ENCODE measurements at places on chromosomes 13 and 19.

DNA sequence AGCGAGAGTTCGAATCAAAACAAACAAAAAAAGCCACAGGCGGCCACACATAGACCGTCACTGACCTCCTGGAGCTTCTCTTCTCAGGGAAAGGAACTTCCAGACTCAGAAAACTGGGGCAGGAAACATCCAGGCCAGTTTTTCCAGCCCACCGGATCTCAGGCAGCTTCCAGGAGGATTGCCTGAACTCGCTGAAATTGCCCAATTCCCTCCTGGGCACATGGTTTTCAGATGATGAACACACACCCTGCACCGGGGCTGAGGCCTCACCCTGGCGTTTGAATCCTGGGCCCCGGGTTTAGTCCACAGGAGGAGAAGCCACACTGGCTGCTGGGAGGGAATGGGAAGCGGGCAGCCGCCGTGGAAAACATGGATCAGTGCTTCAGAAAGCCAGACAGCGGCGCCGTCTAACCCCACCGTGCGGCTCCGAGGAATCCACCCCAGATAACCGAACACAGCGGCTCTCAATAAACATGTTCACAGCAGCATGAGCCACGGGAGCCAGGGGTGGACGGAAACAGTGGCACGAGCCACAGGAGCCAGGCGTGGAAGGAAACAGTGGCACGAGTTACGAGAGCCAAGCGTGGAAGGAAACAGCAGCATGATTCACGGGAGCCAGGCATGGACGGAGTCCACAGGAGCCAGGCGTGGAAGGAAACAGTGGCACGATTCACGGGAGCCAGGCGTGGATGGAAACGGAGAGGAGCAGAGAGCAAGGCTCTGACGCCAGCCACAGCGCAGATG is 18.2 kb upstream of the PTBP1 start:
- H3K27me3 ChIP-seq = no peaks in the 10 kb centered on the region
- peak overlapping the region; percentile 27 for H3K27ac ChIP-seq
- peak overlapping the region; percentile 20 for H3K4me3 ChIP-seq
- H3K36me3 ChIP-seq = no peaks in the 10 kb centered on the region
- peak; percentile 81 for DNase-seq

DNA sequence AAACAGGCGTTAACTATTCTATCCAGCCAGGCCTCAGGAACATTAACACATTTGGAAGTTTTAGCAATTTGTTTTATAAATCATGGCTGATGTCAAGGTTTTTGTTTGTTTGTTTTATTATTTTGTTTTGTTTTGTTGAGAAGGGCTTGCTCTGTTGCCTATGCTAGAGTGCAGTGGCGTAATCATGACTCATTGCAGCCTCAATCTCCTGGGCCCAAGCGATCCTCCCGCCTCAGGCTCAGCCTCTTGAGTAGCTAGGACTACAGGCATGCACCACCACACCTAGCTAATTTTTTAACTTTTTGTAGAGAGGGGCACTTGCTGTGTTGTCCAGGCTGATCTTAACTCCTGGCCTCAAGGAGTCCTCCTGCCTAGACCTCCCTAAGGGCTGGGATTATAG is 28.3 kb downstream of the NUP58 start:
- H3K27me3 ChIP-seq = no peaks in the 10 kb centered on the region
- H3K27ac ChIP-seq = no peak overlapping the region
- no peaks in the 10 kb centered on the region for H3K4me1 ChIP-seq
- H3K36me3 ChIP-seq = peaks cover 11% of the 10 kb centered on the region
- no peak overlapping the region for H3K4me3 ChIP-seq
- no peak for DNase-seq

GRCh38 chr19:56118666-56119581 is 2.2 kb downstream of the ZNF787 start:
- peaks cover 59% of the 10 kb centered on the region for H3K4me1 ChIP-seq
- peak overlapping the region; percentile 83 for H3K4me3 ChIP-seq
- peak overlapping the region; percentile 99 for H3K27ac ChIP-seq
- no peaks in the 10 kb centered on the region for H3K27me3 ChIP-seq

DNA sequence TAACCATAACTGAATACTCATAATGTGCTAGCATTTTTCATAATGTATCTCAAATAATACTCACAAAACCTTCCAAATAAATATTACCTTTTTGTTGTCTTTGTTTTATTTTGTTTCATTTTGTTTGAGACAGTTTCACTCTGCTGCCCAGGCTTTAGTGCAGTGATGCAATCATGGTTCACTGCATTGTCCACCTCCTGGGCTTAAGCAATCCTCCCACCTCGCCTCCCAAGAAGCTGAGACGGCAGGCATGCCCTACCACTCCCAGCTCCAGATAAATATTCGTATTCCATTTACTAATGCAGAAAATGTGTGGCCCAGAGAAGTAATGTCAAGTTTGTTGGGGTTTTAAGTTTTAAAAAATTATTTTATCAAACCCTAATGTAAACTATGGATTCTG is 739.1 kb downstream of the GPC5 start:
- no peaks in the 10 kb centered on the region for H3K27me3 ChIP-seq
- no peaks in the 10 kb centered on the region for H3K36me3 ChIP-seq
- no peaks in the 10 kb centered on the region for H3K4me1 ChIP-seq
- H3K27ac ChIP-seq = no peak overlapping the region
- DNase-seq = no peak
- no peak overlapping the region for H3K4me3 ChIP-seq

- H3K36me3 ChIP-seq = no peaks in the 10 kb centered on the region
- H3K27ac ChIP-seq = no peak overlapping the region
- no peak overlapping the region for H3K4me3 ChIP-seq
- H3K27me3 ChIP-seq = no peaks in the 10 kb centered on the region
These were observed 2.4 kb downstream of the BTBD2 start for GRCh38 chr19:2012941-2013682.

All from HepG2 (cell line).